Activated CD4-positive, alpha-beta T cell treated with anti-CD3 and anti-CD28 coated beads, Interleukin-2, amount 10 ng/mL, durations not matched to agents 7 days and 5 days (primary cell): ENCODE measurements at places on chromosomes 2 and 18. TPM values are rescaled to one million over a fixed set of nuclear protein-coding genes. Genes with fewer than 3 reads are reported as not detected.

DNA sequence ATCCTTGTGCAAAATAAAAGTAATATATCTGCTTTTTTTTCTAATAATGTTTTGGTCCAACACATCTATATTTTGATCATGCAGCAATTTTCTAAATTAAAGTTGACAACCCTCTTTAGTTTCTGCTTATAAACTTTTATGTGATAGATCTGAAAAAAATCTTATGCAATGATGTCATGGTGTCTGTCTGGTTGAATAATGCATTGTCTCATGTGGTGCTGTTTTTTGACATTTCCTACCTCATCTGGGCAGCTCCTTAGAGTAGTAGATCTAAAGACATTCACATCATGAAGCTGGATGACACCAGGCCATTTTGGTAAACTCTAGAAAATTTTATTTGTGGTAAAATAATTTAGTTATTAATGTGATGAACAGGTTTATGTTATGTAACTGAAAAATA, 106.8 kb upstream of the FN1 start:
- no peak for DNase-seq

- no peak for DNase-seq
These were observed 691.9 kb downstream of the ERBB4 start for GRCh38 chr2:211846714-211847113.

- no peak for DNase-seq
These were observed 45.7 kb upstream of the MYCN start for GRCh38 chr2:15894481-15895144.

The LCT gene
- 0.12 TPM for total RNA-seq

DNA sequence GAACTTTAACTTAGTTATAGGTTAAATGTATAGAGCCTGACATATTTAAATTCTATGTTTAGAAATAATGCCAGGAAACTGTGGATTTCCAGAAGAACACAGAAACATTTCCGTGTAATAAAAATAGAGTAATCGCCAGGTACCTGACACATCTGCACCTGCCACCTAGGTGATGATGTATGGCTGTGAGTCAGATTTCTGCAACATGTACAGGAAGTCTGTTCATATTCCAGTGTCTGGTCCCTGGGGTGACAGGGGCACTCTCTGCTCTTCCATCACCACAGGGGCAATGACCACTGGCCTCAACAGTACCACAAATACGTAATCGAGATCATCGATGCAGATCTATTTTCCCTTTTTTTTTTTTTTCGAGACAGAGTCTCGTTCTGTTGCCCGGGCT, 101.1 kb upstream of the LPIN2 start:
- no peak for DNase-seq

GRCh38 chr2:69344305-69344704, 42.7 kb downstream of the GFPT1 start:
- DNase-seq = no peak

The CCDC74B gene
- total RNA-seq = 1.7 TPM

The ATG9A gene
- total RNA-seq = 52.9 TPM

- no peak for DNase-seq
These were observed 168.8 kb downstream of the CDCA7 start for GRCh38 chr2:173523497-173523896.

The DUSP19 gene
- total RNA-seq = 1.6 TPM

- no peak for DNase-seq
These were observed 39.2 kb downstream of the MREG start for GRCh38 chr2:215973954-215974699.

DNA sequence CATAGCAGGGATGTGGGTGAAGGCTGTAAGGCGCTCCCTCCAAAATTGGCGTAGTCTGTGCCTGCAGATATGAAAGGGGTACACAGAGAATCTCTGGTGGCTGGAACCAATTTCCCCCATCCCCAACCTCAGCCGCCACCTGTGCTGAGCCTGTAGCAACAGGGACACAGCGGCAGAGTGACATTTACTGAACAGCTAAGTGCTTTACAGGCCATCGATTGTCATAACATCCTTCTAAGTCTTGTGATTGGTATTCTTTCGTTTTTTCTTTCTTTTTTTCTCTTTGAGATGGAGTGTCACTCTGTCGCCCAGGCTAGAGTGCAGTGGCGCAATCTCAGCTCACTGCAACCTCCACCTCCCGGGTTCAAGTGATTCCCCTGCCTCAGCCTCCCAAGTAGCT, 12.2 kb upstream of the EFHD1 start:
- no peak for DNase-seq

GRCh38 chr2:175156534-175156933, 11.5 kb downstream of the ATF2 start:
- no peak for DNase-seq

DNA sequence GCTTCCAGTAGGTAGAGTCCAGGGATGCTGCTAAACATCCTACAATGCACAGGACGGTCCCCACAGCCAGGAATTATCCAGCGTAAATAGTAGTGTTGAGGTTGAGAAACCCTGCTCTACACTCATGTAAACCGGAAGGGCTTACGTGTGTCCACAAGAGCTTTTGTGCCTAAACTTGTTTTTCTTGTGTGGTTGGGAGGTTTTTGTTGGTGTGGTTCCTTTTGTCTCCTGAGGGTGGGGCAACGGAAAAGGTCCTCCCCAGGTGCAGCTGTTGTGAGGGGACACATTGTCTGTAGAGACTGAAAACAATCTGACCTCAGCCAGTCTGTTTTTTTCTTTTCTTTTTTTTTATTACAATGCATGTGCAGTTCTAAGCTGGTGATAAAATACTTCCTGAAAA, 72.7 kb upstream of the MGAT5 start:
- DNase-seq = peak; percentile 73

GRCh38 chr2:208228476-208228875, 26.4 kb downstream of the IDH1 start:
- DNase-seq = no peak

The TMEM169 gene
- 3.0 TPM for total RNA-seq

DNA sequence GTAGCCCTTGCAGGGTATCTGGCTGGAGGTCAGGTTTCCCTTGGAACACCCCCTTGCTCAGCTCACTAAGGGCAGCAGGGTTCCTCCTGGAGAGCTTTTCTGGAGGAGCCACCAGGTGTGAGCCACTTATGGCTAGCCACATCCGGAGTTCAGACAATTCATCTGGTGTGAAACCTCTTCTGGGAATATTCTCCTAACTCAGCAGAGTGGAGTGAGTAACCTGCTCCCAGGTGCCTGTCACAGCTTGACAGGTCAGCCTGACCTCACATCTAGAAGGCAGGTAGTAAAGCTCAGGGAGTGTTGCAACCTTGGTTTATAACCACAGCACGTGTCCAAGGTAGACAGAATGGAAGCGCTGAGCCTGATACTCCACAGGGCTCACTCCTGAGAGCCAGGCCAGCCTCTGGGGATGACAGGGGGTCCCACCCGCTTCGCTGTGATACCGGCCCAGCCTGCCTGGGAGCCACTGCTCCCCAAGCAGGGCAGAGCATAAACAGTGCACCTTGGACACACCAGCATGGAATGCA, 62.6 kb upstream of the TGFA start:
- DNase-seq = no peak

DNA sequence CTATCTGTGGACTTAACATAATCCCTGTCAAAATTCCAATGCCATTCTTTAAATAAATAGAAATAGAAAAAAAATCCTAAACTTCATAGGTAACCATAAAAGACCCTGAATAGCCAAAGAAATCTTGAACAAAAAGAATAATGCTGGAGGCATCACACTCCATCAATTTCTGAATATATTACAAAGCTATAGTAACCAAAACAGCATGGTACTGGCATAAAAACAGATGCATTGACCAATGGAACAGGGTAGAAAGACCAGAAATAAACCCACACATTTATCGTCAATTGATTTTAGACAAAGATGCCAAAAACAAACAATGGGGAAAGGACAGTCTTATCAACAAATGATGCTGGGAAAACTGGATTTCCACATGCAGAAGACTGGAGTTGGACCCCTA, 205.7 kb downstream of the VAPA start:
- DNase-seq = no peak

- DNase-seq = no peak
These were observed 18.9 kb downstream of the KCNG3 start for GRCh38 chr2:42474765-42475454.

DNA sequence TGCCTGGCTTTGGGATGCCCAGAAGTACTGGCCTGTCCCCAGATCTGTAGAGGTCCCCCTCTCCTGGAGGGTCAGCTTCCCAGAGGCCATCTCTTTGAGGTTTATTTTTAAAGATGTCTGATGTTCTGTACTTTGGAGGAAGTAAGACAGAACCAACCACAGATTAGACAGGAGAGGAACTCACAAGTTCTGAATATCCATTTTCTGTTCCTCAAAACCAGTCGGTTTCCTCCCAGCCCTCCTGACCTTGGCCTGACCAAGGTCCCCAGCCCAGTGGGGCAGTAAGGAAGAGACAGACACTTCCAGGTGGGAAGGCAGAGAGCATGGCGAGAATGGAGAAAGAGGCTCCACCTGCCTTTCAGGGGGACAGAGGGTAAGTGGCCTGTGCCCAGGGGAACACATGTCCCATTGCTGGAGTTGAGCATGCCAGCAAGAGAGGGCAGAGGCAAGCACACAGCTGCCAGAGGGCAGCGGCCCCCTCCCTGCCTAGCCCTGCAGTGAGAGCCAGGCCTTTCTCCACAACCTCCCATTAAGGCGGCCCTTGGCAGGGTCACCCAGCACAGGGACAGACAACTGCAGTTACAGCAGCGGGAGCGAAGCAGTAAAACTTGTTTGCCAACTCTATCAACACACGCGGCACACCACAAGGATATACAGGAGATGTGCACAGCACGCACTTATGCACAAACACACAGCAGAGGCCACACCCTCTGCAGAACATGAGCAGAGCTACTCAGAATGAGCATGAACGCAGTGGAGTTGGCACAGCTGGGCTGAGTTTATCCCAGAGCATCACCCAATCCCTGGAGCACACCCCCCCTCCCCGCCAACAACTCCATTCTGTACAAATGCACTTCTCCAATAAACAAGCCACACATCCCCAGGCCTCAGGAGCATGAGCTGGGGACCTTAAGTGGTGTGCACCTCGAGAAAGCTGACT, 18.5 kb upstream of the SEMA4C start:
- DNase-seq = peak; percentile 32

DNA sequence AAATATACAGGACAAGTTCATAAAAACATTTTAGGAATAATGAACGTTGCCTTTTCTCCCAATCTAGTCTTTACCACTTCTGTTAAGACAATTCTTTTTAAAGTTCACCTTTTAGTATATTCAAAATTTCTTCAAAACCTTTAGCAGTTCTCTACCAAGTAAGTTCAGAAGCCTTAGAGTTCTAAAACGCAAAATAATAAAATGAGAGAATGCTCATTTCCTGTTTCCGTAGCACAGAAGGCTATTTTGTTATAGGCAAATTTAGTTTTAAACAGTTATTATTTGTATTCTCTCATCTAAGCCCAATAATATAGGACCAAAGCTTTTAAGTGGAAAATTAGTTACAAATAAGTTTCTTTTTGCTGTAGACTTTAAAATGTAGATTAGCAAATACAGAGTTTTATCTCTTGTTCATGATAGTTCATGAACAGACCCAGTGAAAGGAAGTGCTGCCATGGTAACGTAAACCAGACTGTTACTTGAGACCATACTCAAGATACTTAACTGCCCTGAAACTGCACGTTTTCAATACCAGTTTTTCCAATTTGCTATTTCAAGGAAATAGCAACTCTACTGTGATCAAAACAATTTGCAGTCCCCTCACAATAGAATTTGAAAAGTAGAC, 173.1 kb upstream of the STON1 start:
- DNase-seq = peak; percentile 80

The CHRND gene
- total RNA-seq = not detected

The SRBD1 gene
- total RNA-seq = 19.4 TPM

The MBOAT2 gene
- total RNA-seq = 8.8 TPM

GRCh38 chr2:101395545-101396315, 8.4 kb upstream of the CREG2 start:
- no peak for DNase-seq

DNA sequence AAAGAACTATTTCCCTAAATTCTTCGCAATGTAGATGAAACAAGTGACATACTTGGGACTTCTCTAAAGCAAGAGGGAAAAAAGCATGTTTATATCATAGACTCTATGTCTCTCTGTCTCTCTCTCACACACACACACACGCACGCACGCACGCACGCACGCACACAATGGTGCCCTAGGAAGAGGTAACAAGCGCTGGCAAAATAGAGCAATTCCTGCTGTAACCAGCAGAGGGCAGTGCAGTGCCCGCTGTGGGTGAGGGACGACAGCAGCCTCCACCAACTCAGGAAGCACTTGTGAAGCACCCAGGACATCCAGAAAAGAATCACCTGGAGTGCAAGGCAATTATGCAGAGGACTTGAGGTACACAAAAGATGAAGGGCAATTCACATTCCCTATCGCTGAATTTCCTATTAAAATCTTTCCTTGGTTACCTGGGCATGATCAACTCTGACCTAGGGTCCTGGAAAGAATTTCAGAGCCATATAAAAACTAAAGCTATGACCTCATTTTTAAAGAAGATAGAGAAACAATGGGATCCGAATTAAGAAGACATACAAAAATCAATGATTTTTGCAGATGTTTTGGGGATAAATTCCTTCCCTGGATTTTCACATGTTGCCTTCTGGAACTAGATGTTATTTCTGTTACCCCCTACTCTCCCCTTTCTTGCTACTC, 166.4 kb downstream of the PDE11A start:
- DNase-seq = peak; percentile 69

The LYPD1 gene
- total RNA-seq = not detected

DNA sequence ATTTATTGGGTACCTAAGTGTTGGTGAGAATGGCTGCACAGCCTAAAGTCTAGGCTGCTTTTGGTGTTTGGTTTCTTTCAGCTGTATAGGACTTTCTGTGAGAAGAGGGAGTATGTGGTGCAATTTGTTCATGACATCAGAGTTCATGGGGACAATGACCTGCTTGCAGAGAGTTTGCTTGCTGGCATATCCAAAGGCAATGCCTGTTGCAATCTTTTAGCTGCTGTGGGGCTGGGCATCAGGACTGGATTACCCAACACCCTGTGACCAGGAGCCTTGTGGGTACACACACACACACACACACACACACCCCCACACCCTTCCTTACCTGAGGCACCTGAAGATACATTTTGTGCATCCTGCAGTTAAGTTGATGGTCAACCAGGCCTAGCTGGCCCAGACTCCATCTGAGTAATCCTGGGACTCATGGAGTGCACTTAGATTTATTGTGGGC, 68.4 kb downstream of the LIPG start:
- no peak for DNase-seq

The GALNT3 gene
- total RNA-seq = 9.0 TPM

GRCh38 chr18:23838801-23839366, 149.6 kb downstream of the LAMA3 start:
- no peak for DNase-seq

DNA sequence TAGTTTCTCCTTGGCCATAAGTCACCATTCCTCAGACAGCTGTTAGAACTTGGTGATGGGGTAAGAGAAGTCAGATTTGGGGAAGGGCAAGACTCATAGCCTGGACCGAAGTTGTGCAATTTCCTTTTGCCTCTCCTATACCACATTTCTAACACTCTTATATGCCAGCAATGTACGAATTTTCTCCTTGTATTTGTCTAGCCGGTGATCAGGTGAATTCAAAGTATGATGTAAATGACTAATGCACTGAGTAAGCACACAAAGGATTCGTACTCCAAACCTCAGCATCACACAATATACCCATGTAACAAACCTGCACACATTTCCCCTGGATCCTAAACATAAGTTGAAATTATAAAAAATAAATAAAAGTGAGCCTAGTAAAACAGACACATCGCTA, 1143.5 kb upstream of the CELF4 start:
- no peak for DNase-seq

- no peak for DNase-seq
These were observed 89.9 kb downstream of the GULP1 start for GRCh38 chr2:188381614-188382013.

The GPR45 gene
- not detected for total RNA-seq

GRCh38 chr2:146893500-146894041, 951.3 kb upstream of the ACVR2A start:
- DNase-seq = no peak
